ENCODE measurements at places on chromosomes 7 and 10.

GRCh38 chr7:93117852-93118530, at the start of gene SAMD9:
Gene SAMD9 (minus strand): TSS chr7:93117979. CDS start chr7:93106097, 11,882 bp downstream.
- peak; percentile 91 for DNase-seq

DNA sequence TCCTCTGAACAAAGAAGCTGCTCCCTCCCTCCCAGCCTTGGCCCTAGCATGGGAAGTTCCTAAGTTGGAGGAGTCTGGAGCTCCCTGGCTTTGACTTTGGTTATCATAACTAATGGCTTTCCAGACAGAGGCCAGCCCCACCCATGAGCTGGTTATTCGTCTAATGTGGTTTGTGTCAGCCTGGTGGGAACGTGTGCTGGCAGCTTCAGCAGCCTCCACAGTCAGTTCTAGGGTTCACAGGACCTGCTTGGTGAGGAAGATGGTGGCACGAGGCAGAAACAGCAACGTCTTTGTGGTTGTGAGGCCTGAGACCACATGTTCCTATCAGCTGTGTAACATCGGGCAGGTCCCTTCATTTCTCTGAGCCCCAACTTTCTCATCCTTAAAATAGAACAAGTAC, 103.1 kb downstream of the PAXIP1 start:
- DNase-seq: no peak

DNA sequence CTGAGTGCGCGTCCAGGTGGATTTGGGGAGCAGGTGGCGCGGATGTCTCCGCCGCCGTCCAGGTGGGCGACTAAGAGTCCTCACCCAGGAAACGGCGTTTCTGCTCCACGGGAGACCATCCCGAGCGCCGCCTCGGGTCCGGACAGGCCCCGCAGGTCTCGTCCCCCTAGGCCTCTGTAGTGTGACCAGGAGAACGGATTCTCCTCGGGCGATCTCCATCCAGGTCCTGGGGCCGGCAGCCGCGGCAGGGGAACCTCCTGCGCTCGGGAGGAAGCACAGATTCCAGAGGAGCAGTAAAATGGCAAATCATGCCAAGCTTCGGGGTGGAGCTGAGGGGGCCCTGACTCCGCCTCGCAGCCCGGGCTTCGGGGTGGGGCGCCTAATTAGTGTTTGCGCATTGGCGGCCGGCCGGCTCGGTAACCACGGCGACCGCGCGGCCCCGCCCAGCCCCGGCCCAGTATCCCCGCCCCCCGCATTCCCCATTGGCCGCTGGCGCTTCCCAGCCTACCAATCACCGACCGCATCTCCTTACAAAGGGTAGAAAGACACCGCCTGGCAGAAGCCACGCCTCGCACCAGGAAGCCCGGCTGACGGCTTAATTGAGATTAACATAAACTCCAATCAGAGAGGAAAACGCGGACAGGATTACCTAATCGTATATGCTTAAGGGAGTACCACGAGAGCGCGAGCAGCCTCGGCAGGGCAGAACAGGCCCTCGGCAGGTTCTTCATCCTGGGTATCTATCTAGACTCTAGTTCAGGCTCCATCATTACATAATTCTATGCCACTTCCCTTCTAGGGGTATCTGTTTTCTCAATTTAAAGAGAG, 168.6 kb downstream of the ARHGAP12 start:
- peak; percentile 95 for DNase-seq

- DNase-seq: peak; percentile 47
Measured at GRCh38 chr7:91945476-91945875, 4.8 kb downstream of the AKAP9 start.

- no peak for DNase-seq
Measured at GRCh38 chr7:121774563-121774962, 98.4 kb upstream of the PTPRZ1 start.

DNA sequence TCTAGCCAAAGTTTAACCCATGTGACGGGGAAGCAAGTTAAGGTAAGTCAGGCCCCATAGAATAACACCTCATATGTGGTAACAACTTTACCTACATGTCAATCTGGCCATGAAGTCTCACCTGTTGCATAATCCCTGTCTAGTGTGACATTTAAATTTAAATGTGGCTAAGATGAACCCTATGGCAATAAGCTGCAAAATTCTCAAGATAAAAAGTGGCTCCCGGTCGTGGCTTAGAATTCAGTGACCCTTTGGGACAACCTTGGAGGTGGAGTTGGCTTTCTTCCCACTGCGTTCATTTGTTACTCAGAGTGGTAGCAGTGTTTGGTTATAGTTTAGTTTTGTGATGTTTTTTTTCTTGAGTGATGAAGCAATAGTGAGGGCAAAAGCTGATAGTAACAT, 90.6 kb downstream of the ARID5B start:
- no peak for DNase-seq

DNA sequence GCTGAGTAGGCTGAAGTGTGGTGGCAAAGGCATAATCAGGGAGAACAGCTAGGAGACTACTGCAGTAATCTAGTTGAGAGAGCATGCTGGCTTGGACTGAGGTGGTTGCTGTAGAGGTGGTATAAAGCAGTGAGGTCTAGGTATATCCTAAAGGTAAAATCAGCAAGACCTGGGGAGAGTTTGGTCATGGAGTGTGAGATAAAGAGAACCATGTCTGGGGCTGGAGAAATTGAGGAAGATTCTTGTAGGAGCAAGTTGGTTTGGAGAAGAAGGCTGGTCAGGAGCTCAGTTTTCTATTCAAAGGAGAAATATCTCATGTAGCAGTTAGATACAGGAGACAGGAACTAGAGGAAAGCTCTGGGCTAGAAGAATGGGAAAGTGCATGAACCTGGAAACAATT, 32.9 kb upstream of the ST7 start:
- DNase-seq: no peak

- no peak for DNase-seq
Measured at GRCh38 chr7:96303105-96303685, 18.7 kb downstream of the SLC25A13 start.

DNA sequence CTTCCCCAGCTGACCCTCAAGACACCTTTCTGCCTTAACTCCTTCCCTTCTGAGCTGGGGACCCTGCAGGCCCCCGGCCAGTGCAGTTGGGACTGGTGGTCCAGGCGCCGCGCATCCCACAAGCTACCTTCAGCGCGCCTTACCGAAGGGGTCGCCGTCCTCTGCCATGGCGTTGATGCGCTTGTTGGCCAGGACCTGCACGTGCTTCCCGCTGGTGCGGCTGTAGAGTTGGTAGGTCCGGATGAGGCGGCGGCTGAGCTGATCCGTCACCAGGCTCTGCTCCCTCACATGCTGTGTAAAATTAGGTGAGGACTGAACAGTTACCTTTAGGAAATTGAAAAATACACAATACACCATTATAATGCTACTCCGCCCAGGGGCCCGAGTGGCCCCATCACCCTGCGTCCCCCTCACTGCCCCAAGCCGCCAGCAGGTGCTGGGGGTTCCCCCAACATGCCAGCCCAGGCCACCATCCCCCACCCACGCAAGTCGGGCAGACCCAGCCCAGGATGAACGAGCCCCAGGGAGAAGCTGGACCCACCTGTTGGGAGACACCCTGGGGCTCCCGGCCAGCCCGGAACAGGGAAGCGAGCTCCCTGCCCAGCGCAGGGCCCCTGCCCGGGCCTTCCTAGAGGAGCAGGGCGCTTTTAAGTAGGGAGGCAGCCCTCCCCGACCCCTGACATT, 1.2 kb downstream of the FGF8 start:
- DNase-seq: no peak

- DNase-seq: peak; percentile 45
Measured at GRCh38 chr10:91758303-91759146, 39.7 kb upstream of the TNKS2 start.

DNA sequence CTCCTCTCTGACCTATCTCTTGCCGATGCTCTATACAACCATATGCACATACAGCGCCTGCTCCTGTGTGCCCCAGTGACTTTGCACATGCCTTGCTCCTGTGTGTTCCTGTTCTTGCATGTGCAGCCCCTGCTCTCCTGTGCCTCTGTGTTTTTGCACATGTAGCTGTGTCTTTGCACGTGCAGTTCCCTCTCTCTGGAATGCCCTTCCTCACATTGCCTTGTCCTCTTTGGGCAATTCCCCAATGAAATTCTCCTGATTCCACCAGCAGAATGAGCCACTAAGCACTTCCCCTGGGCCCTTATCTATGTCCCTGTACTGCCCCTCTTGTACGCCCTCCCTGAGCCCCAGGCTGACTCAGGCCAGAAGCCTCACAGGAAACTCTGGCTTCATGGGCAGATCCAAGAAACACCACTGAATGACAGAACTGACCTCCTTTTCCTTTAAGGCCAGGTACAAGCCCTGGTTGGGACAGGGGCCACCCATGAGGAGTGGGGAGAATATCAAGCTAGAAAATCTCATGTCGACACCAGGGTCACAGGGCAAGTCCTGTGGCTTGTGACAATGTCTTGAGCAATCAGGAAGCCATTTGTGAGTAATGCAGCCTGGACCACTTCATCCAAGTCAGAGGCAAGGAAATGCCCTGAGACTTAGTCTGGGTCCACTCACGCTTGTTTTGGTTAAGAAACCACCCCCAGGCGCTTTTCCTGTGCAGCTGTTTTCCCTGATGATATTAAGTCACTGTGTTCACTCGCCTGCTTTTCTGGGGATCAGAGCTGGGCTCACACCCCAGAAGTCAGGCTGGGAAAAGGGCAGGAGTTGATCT, 1.9 kb upstream of the ARHGAP22 start:
- DNase-seq: peak; percentile 86

DNA sequence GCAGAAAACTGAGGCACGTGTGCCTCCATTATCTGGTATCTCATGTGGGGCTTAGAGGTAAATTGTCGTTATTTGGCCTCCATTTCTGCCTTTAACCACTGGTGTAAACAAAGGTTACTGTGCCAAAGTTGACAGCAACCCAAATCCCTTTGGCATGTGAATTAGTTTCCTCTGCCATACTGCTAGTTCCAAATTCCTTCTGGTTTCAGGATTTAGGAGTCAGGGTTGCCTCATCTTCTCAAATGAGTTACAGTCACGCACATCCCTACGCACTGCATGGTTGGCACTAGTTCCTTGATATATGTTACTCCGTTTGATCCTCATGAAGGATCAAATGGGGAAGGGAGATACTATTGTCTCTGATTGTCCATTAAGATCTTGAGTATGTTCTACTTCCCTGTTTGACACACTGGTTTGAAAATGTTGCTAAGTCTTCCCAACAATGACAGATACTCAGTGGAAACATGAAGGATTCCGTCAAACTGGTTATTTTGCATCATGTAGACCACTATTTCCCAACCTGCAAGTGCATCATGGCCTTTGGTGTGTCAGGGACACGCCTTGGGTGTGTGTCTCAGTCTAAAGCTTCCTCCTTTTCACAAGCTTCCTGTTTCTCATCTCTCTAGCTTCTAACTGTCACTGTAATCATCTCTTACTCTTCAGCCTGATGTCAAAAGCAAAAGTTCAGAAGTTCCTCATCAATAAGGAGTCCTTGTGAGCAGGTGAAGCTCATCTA, at the start of gene LIPN:
TSS of gene LIPN (plus strand) at position 655 of the 736 bp plus-strand sequence. CDS start 1,386 bp downstream, outside the sequence.
- DNase-seq: peak; percentile 96

DNA sequence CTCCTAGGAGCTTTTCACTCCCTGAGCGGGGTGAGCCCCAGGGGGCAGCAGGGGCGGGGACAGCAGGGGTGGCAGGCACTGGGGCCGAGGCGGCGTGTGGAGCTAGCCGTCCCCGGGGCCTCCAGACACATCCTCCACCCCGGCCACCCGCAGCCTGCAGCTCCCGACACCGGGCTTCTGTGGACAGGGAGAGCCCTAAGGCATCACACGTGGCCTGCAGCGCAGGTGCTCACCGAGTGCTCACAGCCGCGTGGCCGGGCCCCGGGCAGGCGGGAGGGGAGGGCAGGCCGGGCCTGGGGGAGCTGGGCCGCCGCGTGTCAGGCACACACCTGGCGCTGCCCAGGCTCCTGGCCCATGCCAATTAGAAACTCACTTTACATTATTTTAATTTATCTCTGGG, 51.4 kb downstream of the MICALL2 start:
- DNase-seq: no peak

- no peak for DNase-seq
Measured at GRCh38 chr7:141027043-141027442, 12.3 kb upstream of the MRPS33 start.

- DNase-seq: peak; percentile 95
Measured at GRCh38 chr7:106679153-106679931, 18.4 kb upstream of the CCDC71L start.

DNA sequence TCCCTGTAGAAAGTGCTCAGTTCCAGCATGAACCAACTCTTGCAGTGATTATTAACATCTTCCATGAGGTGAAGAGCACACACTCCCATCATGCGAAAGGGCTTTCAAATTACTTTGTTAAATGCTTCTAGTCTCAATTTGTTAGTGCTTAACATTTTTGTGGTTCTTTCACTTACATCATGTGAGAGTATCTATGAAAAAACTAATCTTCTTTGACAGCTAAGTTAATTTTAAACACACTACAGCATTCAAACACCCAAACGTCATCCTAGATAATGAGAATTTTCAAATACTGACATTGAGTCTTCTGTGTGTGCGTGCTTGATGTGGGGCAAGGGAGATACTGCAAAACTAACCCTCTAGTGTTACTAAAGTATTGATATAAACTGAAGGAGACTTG, 84.8 kb downstream of the ETV1 start:
- no peak for DNase-seq

GRCh38 chr10:102800611-102801335, 36.4 kb downstream of the CYP17A1 start:
- no peak for DNase-seq

Data from inflammatory macrophage treated with lipopolysaccharide for 1 hour (primary cell).